ENCODE measurements at places on chromosomes 1 and 21. TPM values are rescaled to one million over a fixed set of nuclear protein-coding genes. Genes with fewer than 3 reads are reported as not detected.

Gene TMEM50A
- polyA plus RNA-seq: 128 TPM

Gene LCE3D
- polyA plus RNA-seq: not detected

Gene ARV1
- polyA plus RNA-seq: 29.0 TPM

Gene UQCRHL
- polyA plus RNA-seq: 3.1 TPM

- DNase-seq: no peak
Measured at GRCh38 chr21:42755766-42756579, 102.6 kb downstream of the PDE9A start.

- DNase-seq: no peak
Measured at GRCh38 chr1:56726706-56727105, 81.6 kb downstream of the PRKAA2 start.

GRCh38 chr1:46369542-46370213 lies 24.4 kb upstream of the FAAH start:
- DNase-seq: no peak
